ENCODE measurements at places on chromosomes 1 and 21. TPM values are rescaled to one million over a fixed set of nuclear protein-coding genes. Genes with fewer than 3 reads are reported as not detected.

GJA8 gene
- total RNA-seq = not detected

XCL1 gene
- not detected for total RNA-seq

SPRR1A gene
- total RNA-seq = not detected

MSH4 gene
- not detected for total RNA-seq

LCE1D gene
- total RNA-seq = not detected

APOBEC4 gene
- total RNA-seq = not detected

DMRTA2 gene
- total RNA-seq = not detected

MAP3K21 gene
- total RNA-seq = 20.5 TPM

KRTAP19-3 gene
- not detected for total RNA-seq

TSPAN1 gene
- total RNA-seq = 1,263 TPM

BNIPL gene
- 2.5 TPM for total RNA-seq

PUSL1 gene
- 21.9 TPM for total RNA-seq

VWA5B1 gene
- not detected for total RNA-seq

SYNC gene
- total RNA-seq = 95.5 TPM

GNAI3 gene
- 2.2 TPM for total RNA-seq

TAS1R3 gene
- total RNA-seq = 0.40 TPM

PIGR gene
- total RNA-seq = 4,473 TPM

RHD gene
- not detected for total RNA-seq

VPS13D gene
- 116 TPM for total RNA-seq

CLCN6 gene
- 14.0 TPM for total RNA-seq

ATAD3B gene
- total RNA-seq = 22.0 TPM

CD1B gene
- total RNA-seq = not detected

KCNJ10 gene
- not detected for total RNA-seq

OLFML3 gene
- 21.8 TPM for total RNA-seq

CD1E gene
- not detected for total RNA-seq

ASTN1 gene
- total RNA-seq = 1.00 TPM

ZNF695 gene
- total RNA-seq = 11.7 TPM

MRPS21 gene
- total RNA-seq = 31.6 TPM

PM20D1 gene
- total RNA-seq = not detected

FAM3B gene
- total RNA-seq = not detected

PRR9 gene
- total RNA-seq = not detected

KCNC4 gene
- total RNA-seq = 7.3 TPM

POFUT2 gene
- total RNA-seq = 36.4 TPM

NKAIN1 gene
- not detected for total RNA-seq

NR1I3 gene
- not detected for total RNA-seq

BEND5 gene
- total RNA-seq = 1.5 TPM

KCNA3 gene
- 22.4 TPM for total RNA-seq

ALG14 gene
- total RNA-seq = 2.3 TPM

MYBPH gene
- total RNA-seq = not detected

CREB3L4 gene
- total RNA-seq = 17.1 TPM

KIF14 gene
- total RNA-seq = 0.64 TPM

TTLL10 gene
- not detected for total RNA-seq

Measured in transverse colon (tissue), 4 donors.